Epithelial cell of proximal tubule (primary cell): ENCODE measurements at places on chromosomes 5 and 9.

DNA sequence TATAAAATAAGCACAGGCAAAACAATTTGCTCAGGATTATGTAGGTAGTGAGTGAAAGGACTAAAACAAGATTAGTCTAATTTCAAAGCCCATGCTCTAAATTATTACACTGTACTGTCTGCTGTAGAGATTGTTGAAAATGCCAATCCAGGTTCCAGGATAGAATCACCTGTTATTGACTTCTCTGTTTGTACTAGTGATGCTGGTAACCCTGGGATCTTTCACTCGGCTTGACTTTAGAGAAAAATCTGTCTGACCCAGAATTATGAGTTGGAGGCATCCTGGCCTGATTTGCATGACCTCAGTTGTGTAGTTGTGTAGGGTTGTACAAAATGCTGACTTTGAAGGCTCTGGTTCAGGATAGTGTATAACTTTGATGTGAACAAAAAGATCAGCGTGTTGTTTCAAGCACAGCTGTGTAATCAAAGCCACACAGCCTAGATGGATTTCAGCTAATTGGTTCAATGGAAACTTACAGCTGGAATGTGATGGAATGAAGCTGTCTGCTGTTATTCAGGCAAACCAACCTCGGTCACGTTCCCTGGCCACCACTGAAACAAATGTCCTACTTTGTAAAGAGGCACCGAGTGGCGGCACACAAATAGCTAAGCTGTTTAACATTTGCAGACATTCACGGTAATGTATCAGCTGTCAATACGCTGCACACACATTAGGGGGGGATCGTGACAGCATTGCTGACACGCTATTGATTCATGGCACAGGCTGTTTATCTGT, 340.3 kb downstream of the KCTD16 start:
- DNase-seq: no peak

- DNase-seq: no peak
Observed at GRCh38 chr9:17669206-17669605, 90.3 kb downstream of the SH3GL2 start.

- no peak for DNase-seq
Observed at GRCh38 chr9:89440951-89441654, 56.8 kb downstream of the SEMA4D start.

DNA sequence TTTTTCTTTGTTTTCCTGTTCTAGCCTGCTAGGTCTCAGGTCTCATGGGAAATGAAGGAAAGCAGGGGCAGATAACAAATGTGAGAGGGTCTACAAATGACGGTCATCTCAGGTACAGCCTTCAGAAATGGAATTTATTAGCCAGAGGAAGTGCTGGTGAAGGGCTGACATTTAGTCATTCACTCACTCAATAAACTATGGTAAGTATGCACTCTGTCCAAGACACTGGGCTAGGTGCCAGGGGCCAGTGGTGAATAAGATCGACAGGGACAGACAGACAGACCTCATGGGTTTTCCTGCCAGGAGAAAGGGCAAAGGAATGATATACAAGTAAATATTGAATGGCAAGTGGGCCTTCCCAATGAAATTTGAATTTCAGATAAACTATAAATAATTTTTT, 6.3 kb downstream of the PDE6A start:
- peak; percentile 78 for DNase-seq

DNA sequence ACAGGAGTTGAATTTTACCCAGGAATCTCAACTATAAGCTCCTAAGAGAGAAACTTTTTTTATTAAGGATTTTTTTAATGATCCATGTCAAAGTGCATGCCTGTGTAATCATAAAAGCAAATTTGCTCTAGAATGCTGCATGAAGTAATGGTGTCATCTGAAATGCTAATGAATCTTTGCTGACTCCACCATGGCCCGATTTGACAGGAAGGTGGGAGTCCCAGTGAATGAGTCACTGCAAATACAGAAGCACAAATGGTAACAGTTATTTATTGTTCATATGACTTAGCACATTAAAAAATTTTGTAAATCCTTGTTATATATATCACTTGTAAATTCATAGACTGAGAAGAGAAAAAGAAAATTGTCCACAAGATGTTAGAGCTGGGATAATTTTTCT, 341.3 kb downstream of the RASEF start:
- no peak for DNase-seq

- peak; percentile 48 for DNase-seq
Observed at GRCh38 chr9:130183133-130183762, 11.0 kb downstream of the NCS1 start.

DNA sequence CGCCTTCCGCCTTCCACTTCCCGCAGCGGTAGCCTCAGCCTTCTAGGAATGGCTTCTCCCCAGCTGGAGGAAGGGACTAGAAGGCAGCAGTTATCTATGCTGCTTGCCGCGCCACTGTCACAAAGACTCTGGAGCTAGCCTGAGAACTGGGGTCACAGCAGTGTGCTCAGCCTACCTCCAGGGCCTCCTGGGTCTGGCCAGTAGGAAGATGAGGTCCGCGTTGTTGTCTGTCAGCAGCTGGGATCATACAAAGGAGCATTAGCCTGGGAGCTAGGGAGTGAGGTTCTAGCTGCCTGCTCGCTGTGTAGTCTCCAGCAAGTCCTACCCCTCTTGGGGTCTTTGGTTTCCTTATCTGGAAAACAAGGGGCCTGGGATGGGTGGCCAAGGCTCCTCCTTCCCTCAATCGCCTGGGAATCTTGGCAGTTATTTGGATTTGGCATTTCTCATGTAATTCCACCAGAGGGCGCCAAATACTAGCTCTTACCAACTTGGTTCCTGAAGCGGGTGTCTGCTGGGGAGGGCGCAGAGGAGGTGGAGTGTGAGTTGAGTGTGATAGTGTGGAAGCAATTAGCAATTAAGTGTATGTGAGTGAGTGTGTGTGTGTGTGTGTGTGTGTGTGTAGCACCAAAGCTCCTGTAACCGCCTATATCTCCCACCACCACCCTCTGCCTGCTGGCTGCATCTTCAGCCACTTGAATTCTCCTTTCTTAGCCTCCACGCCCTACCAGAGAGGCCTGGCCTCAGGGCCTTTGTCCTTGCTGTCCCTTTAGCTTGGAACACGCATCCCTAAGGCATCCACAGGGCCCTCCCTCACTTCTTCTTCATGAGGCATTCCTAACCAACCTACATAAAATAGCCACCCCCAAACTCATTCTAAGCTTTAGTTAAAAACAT, 97.1 kb downstream of the ENTREP1 start:
- no peak for DNase-seq
